Stimulated activated CD8-positive, alpha-beta memory T cell treated with anti-CD3 and anti-CD28 coated beads, Interleukin-4, amount 100 ng/mL, for 48 hours (primary cell): ENCODE measurements at places on chromosomes 12 and 14.

DNA sequence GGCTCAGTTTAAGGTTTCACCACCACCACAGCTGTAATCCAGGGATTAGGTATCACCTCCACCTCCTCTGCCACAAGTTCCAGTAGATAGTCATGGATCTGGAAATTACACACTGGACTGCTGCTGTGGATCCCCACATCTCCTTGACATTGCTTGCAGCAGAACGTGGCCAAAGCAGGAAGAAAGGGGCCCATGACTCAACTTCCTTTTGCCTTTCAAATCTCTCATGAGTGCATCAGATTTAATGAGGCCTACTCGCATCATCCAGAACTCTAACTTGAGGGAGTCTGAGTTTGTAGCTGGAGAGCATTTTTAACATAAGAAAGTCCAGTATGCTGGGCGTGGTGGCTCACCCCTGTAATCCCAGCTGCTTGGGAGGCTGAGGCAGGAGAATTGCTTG is 29.2 kb upstream of the TMED10 start:
- DNase-seq, result no peak

DNA sequence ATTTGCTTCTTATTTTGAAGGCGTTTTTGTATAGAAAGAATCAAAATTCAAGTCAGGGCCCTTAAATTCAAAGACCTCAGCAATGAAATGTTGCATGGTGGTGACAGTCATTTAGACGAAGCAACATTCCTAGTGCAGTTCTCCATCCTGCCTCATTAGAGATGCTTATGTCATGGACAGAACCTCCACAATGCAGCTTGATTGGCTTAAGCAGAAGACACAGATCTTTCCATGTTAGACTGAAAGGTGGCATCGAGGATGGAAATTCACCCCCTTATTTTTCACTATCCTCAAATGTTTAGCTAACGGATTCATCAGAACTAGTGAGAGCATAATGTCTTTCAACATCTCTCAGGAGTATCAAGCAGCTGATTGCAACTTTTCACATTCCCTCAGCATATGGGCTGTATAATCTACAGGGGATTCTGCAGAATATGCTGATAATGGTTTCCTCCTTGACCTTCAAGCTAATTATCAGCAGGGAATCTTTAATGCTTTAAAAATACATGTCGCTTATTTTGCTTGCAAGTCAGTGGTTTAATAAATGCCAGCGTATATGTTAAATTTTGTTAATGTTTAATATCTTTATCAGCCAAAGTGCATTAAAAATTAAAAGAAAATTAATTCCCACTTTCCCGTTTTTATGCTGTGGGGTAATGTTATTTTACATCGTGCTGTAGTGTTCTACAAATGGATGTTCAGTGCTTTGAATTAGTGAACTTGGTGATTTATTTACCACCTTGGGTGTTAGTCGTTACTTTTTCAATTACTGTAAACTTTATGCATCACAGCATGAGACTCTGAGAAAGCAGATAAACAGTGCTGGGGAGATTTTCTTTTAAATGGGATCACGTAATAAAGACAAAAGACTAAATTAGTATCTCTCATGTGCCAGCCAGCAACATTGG is 12.8 kb upstream of the NRDE2 start:
- no peak for DNase-seq

GRCh38 chr12:28575593-28576205 is 385.4 kb downstream of the CCDC91 start:
- no peak for DNase-seq

DNA sequence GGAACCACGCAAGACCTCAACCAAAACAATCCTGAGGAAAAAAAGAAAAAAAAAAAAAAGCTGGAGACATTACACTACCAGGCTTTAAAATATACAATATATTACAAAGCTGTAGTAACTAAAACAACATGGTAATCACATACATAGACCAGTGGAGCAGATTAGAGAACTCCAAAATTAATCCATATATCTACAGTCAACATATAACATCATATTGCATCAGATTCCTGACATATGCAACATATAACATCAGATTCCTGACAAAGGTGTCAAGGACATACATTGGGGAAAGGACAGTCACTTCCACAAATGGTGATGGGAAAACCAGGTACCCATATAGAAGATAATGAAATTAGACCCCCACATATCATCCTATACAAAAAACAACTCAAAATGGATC is 145.8 kb downstream of the BTG1 start:
- DNase-seq, result no peak
